ENCODE measurements at places on chromosomes 7 and 10.
A peak's percentile ranks its signal among the peaks of the same experiment; 100 is the strongest.

- peak; percentile 28 for DNase-seq
These were observed 47.1 kb upstream of the UCN3 start for GRCh38 chr10:5317547-5318107.

DNA sequence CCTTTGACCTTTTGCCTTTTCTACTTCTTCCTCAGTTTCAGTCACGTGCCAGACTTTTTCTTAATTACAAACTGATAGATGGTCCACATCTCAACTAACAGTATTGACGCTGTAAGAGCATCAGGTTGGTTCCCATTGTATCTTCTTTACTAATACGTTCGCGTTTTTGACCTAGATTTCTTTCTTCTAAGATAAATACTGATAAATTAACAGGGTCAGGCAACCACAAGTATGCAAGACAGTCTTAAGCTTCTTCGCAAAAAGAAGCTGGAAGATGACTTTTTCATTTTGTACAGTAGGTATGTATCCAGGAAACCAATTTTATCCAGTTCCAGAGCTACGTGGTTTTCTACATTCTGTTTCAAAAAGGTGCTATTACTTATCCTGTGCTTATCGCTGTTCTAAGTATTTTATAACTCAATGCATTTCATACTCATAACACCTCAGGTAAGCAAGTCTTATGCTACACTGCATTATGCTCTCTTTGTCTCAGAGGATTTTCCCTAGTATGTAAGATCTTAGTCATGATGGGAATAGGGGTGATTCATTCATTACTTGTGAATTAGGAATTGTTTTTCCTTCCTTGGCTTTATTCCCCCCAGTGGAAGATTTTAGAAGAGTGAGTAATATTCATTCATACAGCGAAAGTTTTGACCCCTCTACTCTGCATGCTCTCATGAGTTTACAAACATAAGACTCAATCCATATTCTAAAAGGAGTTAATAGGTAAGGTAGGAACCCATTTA, 955 bp downstream of the DUS4L start:
- no peak for DNase-seq

DNA sequence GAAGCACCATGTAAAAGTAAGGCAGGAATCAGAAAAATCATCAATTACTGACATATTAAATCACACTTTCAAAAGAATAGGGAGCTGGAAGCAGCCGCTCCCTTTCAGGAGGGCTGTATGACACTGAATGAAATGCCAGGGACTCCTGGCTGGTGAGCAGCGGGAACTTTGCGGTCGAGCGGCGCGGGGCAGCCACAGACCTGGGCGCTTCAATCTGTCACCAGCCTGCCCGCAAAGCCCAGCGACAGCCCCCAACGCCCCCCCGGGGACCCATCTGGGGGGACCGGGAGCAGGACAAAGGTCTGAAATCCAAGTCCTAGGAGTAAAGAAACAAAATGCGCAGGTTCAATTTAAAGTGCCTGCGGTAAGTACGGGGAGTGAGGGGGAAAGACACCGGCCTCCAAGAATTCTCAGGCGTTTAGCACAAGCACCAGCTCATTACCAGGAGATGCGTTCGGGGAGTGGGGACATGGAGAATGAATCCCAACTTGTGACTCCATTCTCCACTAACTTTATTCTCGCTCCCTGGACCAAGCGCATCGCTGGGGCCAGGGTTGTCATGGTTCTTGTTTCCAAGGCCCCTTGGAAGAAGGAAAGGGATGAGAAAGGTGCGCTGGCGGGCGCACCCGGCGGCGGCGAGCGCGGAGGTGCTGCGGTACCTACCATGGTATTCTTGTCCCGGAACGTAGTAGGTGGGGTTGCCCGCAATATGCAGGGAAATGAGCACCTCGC, 824 bp downstream of the RELN start:
- no peak for DNase-seq

GRCh38 chr10:99854860-99855259, 72.4 kb downstream of the ABCC2 start:
- no peak for DNase-seq

- no peak for DNase-seq
These were observed 22.8 kb downstream of the CBX3 start for GRCh38 chr7:26224359-26224758.

GRCh38 chr10:126407831-126408230, 19.6 kb upstream of the ADAM12 start:
- no peak for DNase-seq

DNA sequence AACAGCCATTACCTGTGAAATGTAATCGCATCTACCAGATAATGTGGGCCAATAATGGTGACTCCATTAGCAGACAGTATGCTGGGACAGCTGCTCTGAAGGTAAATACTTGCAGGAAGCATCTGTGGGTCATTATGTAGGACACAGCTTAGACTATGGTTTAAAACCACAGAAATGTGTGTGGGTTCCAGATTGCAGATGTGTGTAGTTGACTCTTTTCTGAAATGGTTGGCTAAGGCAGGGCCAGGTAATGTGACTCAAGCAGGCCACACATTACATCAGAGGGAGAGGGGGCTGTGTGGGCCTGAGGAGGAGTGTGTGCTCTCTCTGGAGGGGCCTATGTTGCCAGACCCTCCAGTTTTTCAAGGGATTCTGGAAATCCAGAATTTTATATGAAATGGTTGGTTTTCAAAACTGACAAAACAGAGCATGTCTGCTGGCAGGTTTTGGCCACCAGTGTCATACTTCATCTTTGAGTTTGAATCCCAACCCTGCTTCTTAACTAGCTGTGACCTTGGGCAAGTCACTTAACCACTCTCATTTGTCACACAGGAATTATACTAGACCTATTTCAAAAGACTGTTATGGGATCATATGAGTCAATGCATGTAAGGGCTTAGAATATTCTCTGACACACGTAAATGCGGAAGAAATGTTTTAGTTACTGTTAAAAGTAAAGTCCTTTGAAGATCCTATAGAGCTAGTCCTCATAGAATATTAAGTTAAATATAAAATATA, 64.5 kb downstream of the MCMBP start:
- no peak for DNase-seq

Data from activated gamma-delta T cell treated with anti-CD3 and anti-CD28 coated beads, Interleukin-2, amount 50 U/mL, for 16 hours (primary cell).